Epithelial cell of proximal tubule (primary cell): ENCODE measurements at places on chromosomes 6 and 20. TPM values are rescaled to one million over a fixed set of nuclear protein-coding genes. Genes with fewer than 3 reads are reported as not detected.

- no peak for DNase-seq
Observed at GRCh38 chr6:42105156-42105648, 37.2 kb downstream of the C6orf132 start.

Gene PRDM13
- total RNA-seq, result not detected in 2 replicates

DNA sequence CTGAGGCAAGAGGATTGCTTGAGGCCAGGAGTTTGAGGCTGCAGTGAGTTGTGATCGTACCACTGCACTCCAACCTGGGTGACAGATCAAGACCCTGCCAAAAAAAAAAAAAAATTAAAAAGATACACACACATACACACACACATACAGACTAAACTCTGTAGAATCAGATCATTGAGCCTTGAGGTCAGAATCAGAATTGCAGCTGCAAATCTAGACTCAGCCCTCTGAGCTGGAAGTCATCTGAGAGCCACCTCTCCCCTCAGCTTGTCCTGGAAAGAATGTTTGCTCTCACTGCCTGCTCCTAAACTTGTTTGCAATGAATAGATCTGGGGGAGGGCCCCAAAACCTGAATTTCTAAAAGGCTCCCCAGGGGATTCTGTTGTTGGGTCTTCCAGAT is 41.4 kb upstream of the ANGPT4 start:
- DNase-seq, result no peak

Gene GSTA2
- total RNA-seq, result not detected in 2 replicates

- peak; percentile 76 for DNase-seq
Observed at GRCh38 chr6:110944681-110945151, 13.8 kb upstream of the GTF3C6 start.

Gene SLC17A4
- not detected in 2 replicates for total RNA-seq

DNA sequence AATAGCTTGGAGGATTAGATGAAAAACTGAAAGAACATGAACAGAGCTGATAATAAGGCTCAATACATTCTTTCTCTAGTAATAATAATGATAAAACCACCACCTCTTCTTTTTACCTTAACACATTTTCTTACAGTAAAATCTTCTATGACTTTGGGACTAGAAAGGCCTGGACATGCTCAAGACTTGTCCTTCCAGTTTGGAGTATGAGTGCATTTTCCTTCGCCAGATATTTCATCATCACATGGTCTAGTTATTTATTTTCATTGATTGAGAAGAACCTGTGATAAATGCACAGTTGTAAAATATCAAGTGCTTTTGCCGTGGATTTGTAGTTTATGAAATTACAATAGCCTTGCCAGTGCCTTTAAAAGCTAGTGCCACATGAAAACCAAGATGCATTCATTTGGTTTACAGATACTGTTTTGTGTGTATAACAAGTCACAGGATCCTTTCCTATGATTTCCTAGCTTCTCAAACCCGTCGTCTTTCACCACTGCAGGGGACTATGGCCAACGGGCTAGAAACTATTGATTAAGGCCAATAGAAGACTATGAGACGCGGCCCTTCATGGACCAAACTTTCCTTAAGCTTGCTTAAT is 200.2 kb upstream of the ZNF217 start:
- no peak for DNase-seq

Gene GUCA1A
- total RNA-seq, result 1.4 and 2.2 TPM in 2 replicates

Gene CENPW
- total RNA-seq, result 29.0 and 30.2 TPM in 2 replicates
